Naive B cell (primary cell): ENCODE measurements at places on chromosomes 6 and 20.

DNA sequence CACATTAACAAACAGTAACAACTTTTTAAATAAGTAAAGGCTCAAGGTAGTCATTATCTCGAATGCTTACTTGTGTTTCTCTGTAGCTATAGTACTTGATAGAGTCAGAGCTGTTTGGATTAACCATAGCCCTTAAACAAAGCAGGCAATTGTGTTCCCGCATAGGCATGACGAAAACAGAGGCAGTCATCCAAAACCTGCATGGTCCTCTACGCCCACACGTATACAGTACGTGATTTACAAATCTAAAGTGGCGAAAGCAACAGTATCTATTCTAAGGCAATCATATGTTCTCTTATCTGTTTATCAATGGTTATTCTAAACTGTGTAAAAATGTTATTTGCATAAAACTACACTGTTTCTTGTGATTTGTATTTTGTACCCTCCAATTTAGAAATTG, 31.8 kb downstream of the HFE start:
- no peaks in the 10 kb centered on the region for H3K27me3 ChIP-seq
- peaks cover 22% of the 10 kb centered on the region for H3K4me1 ChIP-seq
- H3K36me3 ChIP-seq: peaks cover 17% of the 10 kb centered on the region

DNA sequence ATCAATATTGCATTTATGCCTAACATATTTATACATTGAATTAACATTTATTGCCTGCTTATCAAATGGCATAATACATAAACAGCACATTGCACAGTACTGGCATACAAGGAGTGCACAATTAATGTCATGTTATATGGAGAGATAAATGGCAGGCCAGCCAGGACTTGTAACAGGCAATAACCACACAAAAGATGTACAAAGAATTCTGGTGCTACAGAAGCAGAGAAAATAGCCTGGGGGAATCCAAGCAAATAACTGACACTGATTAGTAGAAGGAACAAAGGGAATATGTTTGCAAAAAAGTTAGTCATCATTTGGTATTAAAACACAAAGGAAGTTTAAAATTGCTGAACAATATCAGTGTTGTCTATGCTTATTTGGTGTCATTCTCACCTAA, 27.3 kb downstream of the COL21A1 start:
- H3K4me3 ChIP-seq: no peak overlapping the region
- H3K27ac ChIP-seq: no peak overlapping the region
- no peaks in the 10 kb centered on the region for H3K27me3 ChIP-seq
- no peaks in the 10 kb centered on the region for H3K4me1 ChIP-seq

DNA sequence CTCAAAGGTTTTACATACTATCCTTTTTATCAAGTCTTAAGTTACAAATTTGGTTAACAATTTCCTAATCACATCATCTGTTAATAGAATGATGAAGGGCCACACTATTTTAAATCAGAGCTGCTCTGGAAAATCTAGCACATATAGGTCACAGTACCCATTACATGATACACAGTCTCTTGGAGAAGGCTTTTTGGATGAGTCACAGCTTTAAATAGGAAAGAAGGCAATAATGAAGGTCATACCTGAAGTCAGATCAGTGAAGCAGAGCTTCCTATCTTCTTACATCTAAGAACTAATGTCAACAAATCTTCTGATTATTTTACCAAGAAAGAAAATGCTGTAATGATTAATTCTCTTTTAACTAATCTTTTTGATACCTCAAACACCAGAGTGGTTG, 248.5 kb downstream of the BTBD9 start:
- H3K27me3 ChIP-seq: no peaks in the 10 kb centered on the region
- H3K4me3 ChIP-seq: no peak overlapping the region
- DNase-seq: no peak
- H3K27ac ChIP-seq: no peak overlapping the region

- DNase-seq: no peak
- H3K4me1 ChIP-seq: no peaks in the 10 kb centered on the region
- no peaks in the 10 kb centered on the region for H3K36me3 ChIP-seq
- no peak overlapping the region for H3K27ac ChIP-seq
- no peaks in the 10 kb centered on the region for H3K27me3 ChIP-seq
Observed at GRCh38 chr20:54654450-54654849, 179.1 kb downstream of the DOK5 start.

GRCh38 chr20:61146023-61146422, 106.0 kb upstream of the CDH4 start:
- H3K36me3 ChIP-seq: no peaks in the 10 kb centered on the region
- no peak overlapping the region for H3K27ac ChIP-seq
- DNase-seq: no peak
- H3K4me1 ChIP-seq: no peaks in the 10 kb centered on the region

- H3K36me3 ChIP-seq: no peaks in the 10 kb centered on the region
- peaks cover 37% of the 10 kb centered on the region for H3K27me3 ChIP-seq
- no peak for DNase-seq
- H3K4me1 ChIP-seq: peaks cover 21% of the 10 kb centered on the region
Observed at GRCh38 chr6:151497905-151498304, 4.1 kb downstream of the CCDC170 start.

DNA sequence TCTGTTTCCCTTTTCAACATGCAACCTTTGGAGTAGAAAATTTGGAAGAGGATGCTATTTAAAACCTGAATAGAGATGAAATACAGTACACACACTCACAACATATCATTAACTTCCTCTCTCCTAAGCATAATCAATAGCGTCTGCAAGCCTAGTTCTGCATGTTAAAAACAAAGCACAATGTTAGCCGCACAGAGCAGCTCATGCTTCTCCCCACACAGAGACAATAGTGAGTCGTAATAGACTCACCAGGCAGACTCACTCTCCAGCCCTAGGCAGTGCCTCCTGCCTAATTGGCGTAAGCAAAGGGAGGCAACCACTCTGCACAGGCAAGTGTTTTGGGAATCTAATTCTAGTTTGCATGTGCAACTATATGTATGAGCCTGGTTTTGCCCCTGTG, 45.8 kb upstream of the ARID1B start:
- no peaks in the 10 kb centered on the region for H3K36me3 ChIP-seq
- no peak overlapping the region for H3K27ac ChIP-seq
- DNase-seq: no peak

GRCh38 chr6:4336778-4337442, 201.5 kb upstream of the ECI2 start:
- no peak for DNase-seq
- H3K27me3 ChIP-seq: peaks cover 28% of the 10 kb centered on the region
- H3K4me1 ChIP-seq: peaks cover 7% of the 10 kb centered on the region
- H3K36me3 ChIP-seq: no peaks in the 10 kb centered on the region

DNA sequence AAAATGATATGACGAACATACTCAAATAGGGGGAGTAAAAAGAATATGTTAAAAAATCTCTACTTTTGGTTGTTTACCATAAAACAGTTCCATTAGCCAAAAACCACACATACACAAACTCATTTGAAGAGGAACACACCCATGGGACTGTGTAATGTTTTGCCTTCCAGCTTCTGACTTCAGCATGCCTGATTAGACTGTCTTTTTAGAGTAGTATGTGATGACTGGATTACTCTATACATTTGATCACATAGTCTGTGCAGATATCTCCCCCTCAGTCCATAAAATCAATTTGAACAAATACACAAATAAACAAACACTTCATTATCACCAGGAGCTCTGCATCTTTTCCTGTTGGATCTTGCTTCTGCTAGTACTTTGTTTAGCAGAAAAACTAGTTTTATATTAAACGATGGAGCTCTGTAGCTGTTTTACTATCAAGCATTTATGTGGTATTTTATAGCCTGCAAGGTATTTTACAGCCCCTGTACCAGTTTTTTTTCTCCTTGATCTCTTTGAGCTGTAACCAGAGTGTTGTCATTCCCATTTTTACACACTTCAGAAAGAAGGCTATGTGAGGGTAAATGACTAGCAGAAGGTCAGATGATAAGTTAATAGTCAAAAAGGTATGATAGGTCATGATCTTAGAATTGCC, 866.5 kb upstream of the MAP3K7 start:
- H3K4me1 ChIP-seq: no peaks in the 10 kb centered on the region
- no peak overlapping the region for H3K4me3 ChIP-seq
- DNase-seq: no peak
- H3K36me3 ChIP-seq: no peaks in the 10 kb centered on the region
- no peak overlapping the region for H3K27ac ChIP-seq
- no peaks in the 10 kb centered on the region for H3K27me3 ChIP-seq

DNA sequence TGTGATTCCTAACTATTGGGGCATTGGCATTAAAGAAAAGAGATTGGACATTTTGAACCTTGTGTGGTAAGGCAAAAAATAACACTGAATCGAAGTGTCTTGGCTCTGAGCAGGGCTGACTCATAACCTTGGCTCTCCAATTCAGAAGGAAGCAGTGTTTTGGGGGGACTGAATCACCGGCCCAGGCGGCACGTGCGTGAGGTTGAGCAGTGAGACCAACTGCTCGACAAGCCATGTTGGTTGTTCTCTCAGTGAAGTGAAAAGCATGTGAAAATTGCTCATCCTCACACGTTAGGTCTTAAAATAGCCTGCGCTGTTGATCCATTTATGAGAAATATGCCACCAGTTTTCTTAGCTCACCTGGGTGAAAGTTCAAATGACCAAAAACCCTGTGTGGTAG, 137.8 kb upstream of the SPACA1 start:
- DNase-seq: no peak
- H3K36me3 ChIP-seq: no peaks in the 10 kb centered on the region
- no peak overlapping the region for H3K4me3 ChIP-seq

- DNase-seq: no peak
- no peak overlapping the region for H3K27ac ChIP-seq
- no peaks in the 10 kb centered on the region for H3K27me3 ChIP-seq
- no peaks in the 10 kb centered on the region for H3K36me3 ChIP-seq
Observed at GRCh38 chr6:71393981-71394432, 105.4 kb downstream of the OGFRL1 start.

DNA sequence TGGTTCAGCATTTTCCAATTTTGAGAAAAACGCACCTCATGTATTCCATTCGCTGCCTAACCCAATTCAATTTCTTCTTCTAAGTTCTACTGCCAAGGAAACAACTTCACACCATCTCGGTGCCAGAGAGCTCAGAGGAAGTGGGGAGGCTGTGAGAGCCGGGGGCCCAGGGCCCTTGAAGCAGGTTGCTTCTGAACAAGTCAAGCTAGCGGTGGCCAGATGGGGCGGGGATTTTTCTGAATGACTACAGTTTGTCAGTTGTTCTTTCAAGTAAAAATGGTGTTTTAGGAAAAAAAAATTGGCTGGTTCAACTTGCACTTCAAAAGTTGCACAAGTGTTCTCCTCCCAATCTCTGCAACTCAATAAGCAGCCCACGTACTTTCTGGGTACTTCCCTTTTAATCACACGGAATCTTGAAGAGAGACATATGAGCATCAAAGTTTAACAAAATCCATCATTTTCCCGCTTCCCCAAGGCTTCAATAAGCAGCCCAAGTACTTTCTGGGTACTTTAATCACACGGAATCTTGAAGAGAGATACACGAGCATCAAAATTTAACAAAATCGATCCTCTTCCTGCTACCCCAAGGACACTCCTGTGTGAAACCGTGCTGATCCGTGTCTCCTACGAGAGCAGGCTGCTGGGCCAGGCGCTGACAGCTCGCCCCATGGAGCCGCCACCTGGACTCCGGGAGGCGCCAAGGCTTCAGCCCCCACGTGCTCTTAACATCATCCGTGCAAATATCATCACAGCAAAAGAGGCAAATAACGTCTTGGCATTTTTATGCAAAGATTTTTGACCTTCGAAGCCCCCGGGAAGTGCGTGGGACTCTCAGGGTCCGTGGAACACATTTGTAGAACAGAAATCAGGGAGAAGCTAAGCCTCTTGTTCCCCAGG, 186.7 kb upstream of the PDE10A start:
- H3K36me3 ChIP-seq: no peaks in the 10 kb centered on the region
- no peak overlapping the region for H3K4me3 ChIP-seq
- no peak overlapping the region for H3K27ac ChIP-seq
- H3K27me3 ChIP-seq: peaks cover 92% of the 10 kb centered on the region
- DNase-seq: no peak
- H3K4me1 ChIP-seq: no peaks in the 10 kb centered on the region

DNA sequence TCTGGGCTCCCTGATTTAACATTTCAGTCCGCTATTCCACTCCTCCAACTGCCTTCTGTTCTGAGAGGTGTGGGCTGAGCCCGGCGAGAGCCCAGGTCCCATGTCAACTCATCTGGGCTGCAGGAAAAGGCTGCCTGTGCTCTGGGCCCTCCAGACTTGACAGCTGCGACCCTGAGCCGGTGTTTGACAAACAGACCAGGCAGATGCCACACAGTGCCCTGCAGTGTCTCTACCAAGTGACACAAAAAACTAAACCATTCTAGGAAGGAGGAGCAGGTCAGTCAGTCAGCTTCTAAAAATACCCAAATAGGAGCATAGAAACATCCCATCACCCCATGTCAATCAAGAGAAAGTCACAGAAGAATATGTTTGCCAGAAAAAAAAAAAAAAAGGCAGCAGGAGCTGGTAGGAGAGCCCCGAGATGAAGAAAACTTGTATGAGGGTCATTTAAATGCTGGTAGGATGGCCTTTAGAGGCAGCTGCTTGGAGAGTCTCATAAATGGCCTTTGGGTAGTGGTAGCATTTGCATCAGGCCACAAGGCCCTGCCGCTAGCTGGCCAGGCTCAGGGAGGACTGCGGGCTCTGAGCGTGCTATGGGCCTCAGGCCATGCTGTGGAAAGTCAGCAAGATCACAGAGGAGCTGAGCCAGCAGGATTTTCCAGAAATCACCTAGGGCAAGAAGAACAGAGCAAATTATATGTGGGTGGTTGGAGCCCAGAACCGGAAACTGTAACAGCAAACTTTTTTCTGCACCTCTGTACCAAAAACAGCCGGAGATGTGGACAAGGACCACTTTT, 36.6 kb upstream of the GFOD1 start:
- no peak for DNase-seq
- H3K36me3 ChIP-seq: no peaks in the 10 kb centered on the region
- peak overlapping the region; percentile 35 for H3K27ac ChIP-seq
- peak overlapping the region; percentile 16 for H3K4me3 ChIP-seq

- DNase-seq: no peak
- peaks cover 66% of the 10 kb centered on the region for H3K4me1 ChIP-seq
- H3K27me3 ChIP-seq: peaks cover 96% of the 10 kb centered on the region
- no peaks in the 10 kb centered on the region for H3K36me3 ChIP-seq
- H3K27ac ChIP-seq: peak within 1 kb of the TSS; percentile 50
Observed at GRCh38 chr6:75205776-75206575, at the start of gene COL12A1. Gene COL12A1, minus strand, starts transcription at chr6:75206053. Its CDS starts 3,261 bp downstream, at chr6:75202792.

GRCh38 chr20:9156529-9157280, 87.8 kb downstream of the PLCB4 start:
- no peaks in the 10 kb centered on the region for H3K27me3 ChIP-seq
- peaks cover 7% of the 10 kb centered on the region for H3K4me1 ChIP-seq
- DNase-seq: no peak
- no peak overlapping the region for H3K4me3 ChIP-seq
- H3K27ac ChIP-seq: peak overlapping the region; percentile 61
- no peaks in the 10 kb centered on the region for H3K36me3 ChIP-seq

DNA sequence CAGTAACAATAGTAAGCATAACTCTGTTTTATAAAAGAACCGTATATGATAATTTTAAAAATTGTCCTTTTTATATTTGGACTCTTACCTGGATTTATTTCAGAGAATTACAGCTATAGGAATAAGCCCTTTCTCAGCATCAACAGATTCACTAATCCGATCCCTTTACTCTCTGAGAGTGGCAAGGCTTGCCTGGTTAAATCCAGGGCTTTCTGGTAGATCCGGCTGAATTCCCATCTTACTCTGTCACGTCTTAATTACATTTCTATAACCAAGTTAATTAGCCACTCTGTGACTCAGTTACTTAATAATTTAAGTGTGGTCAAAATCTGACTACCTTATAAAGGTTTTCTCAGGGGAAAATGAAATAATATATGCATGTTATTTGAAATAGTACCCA, 294.7 kb downstream of the FRK start:
- H3K27ac ChIP-seq: no peak overlapping the region
- no peak overlapping the region for H3K4me3 ChIP-seq
- H3K4me1 ChIP-seq: no peaks in the 10 kb centered on the region
- DNase-seq: no peak
- no peaks in the 10 kb centered on the region for H3K36me3 ChIP-seq

GRCh38 chr6:44116641-44117382, 10.4 kb downstream of the MRPL14 start:
- peaks cover 33% of the 10 kb centered on the region for H3K4me1 ChIP-seq
- peaks cover 1% of the 10 kb centered on the region for H3K36me3 ChIP-seq
- H3K27ac ChIP-seq: no peak overlapping the region
